ENCODE measurements at places on chromosomes 1 and 21. TPM values are rescaled to one million over a fixed set of nuclear protein-coding genes. Genes with fewer than 3 reads are reported as not detected.

RASSF5 gene
- 46.9 TPM for total RNA-seq

PTGS2 gene
- total RNA-seq = 1.5 TPM

IPP gene
- total RNA-seq = 16.6 TPM

UQCRHL gene
- 0.68 TPM for total RNA-seq

OR2L3 gene
- total RNA-seq = not detected

KCNC4 gene
- total RNA-seq = 14.4 TPM

NBPF26 gene
- total RNA-seq = 8.8 TPM

PLCH2 gene
- 0.65 TPM for total RNA-seq

WDR64 gene
- 0.11 TPM for total RNA-seq

FMOD gene
- 231 TPM for total RNA-seq

TPTE gene
- not detected for total RNA-seq

PGBD5 gene
- total RNA-seq = 2.9 TPM

KLHL21 gene
- 65.4 TPM for total RNA-seq

KCNJ9 gene
- total RNA-seq = 0.33 TPM

GRCh38 chr1:220432408-220432807 lies 95.5 kb upstream of the MARK1 start:
- DNase-seq = no peak

DNA sequence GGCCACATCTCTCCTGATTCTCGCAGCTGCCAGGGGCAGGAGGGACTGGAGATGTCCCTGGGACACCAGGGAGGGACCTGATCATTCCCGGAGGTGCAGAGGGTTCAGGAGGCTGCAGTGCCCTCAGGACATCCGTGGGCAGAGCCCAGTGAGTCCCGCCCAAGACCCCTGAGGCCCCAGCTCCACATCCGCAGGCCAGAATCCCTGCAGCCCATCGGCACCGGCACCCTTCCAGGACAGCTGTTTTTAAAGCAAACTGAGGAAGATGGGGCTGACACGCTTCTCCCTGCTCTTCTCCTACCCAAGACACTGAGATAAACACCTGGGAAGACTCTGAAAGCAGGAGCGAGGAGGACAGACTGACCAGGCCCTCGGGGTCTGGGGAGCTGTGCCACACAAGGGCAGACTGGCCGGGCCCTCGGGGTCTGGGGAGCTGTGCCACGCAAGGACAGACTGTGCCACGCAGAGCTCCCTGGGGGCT lies 25.5 kb downstream of the SLC19A1 start:
- DNase-seq = peak; percentile 11

- DNase-seq = no peak
Observed at GRCh38 chr21:25515484-25516405, 91.5 kb downstream of the MRPL39 start.

- no peak for DNase-seq
Observed at GRCh38 chr1:208939537-208940085, 643.9 kb upstream of the CAMK1G start.

GRCh38 chr1:178294654-178295053 lies 200.8 kb downstream of the RASAL2 start:
- DNase-seq = no peak

DNA sequence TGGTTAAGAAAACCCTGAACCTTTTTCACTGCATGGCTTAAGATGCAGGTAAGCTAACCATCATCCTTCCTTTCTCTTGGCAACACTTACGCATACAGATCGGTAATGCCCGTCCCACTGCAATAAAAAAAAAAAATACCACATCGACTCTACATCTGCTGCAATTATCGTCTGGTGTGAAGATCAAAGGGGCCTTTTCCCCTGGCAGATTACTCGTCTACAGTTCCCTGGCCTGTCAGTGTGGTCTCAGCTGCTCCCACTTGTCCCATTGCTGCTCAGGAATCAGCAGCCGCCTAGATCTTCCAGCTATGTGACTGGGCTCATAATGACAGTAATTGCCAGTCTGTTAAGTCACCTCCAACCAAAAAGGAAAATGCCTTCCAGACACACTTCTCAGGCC lies 133.1 kb downstream of the SETD4 start:
- no peak for DNase-seq

DNA sequence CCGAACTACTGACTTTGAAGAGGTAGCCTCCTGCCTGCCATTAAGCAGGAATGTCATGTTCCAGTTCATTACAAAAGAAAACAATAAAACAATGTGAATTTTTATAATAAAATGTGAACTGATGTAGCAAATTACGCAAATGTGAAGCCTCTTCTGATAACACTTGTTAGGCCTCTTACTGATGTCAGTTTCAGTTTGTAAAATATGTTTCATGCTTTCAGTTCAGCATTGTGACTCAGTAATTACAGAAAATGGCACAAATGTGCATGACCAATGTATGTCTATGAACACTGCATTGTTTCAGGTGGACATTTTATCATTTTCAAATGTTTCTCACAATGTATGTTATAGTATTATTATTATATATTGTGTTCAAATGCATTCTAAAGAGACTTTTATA lies 159.8 kb upstream of the SGIP1 start:
- no peak for DNase-seq

- DNase-seq = no peak
Observed at GRCh38 chr1:15231714-15232201, 15.3 kb upstream of the FHAD1 start.

- no peak for DNase-seq
Observed at GRCh38 chr1:183808296-183809027, 3.5 kb downstream of the RGL1 start.

DNA sequence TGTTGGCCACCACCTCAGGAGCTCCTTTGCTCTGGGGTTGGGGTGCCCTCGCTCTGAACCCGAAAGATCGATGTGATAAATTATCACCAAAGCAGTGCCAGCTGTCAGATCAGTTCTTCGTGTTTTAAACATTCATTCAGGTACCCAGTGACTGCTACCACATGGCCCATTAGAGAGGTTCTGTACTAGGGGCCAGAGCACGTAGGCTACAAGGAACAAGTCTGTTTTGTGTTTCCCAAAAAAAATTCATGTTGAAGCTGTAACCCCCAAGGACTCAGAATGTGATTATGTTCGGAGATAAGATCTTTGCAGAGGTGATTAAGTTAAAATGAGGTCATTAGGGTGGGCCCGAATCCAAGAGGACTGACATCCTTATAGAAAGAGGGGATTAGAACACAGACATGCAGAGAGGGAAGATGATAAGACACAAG lies 526.9 kb downstream of the NPHP4 start:
- no peak for DNase-seq

GRCh38 chr1:164743976-164744375 lies 185.0 kb downstream of the PBX1 start:
- no peak for DNase-seq

GRCh38 chr21:34619841-34620665 lies 5.1 kb upstream of the RCAN1 start:
- no peak for DNase-seq

- no peak for DNase-seq
Observed at GRCh38 chr1:186900539-186901237, 71.9 kb downstream of the PLA2G4A start.

- DNase-seq = no peak
Observed at GRCh38 chr1:25082216-25082899, 149.9 kb downstream of the SYF2 start.

DNA sequence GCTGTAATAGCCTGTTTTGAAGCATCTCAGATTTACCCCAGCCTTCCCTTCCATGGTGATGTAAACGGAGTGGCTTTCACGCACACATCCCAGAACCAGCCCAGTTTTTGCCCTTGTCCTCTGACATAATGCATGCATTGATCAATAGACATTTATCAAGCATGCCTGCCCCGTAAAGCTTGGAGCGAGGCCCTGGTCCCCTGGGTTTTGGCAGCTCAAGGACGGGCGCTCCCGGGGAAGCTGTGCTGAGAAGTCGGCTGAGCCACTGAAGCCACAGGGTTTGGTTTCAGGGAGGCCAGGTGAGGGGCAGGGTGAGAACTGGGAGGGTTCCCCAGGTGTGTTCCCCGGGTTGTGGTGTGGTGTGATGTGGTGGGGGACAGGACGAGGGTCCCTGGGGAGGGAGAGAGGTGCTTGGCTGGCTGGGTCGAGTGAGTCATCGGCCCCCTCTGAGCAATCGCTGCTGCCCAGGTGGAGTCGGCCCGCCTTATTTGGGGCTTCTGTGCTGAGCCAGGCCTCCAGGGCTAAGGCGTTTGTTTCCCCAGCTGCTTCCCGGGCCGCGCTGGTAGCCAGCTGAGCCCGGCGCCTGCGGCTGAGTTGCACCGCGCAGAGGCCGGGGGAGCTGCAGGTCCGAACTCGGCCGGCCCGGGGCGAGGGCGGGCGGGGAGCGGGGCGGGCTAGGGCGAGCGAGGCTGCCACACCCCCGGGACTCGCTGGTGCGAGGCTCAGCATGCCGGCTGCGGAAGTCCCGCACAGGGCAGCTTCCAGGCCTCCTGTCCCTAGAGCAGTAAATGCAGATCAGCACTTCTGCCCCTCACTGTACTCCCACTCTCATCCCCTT lies 23.6 kb downstream of the ATP2B4 start:
- peak; percentile 70 for DNase-seq

DNA sequence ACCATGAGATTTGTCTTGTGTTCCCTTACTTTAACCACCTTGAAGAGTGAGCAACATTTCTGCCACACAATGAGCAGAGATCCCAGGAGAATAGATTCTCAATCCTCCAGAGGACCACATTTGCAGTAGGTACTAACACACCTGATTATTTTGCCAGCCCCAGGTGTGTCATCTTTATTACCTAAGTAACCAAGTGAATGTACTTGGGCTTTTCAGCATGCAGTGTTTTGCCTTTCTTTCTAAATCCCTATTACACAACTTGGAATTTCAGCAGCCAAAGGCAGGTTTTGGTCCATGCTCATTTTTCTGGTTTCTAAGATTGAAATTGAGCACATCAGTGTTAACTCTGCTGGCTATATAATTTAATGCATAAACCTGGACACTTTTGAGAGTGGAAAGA lies 43.2 kb upstream of the ST6GALNAC5 start:
- DNase-seq = no peak

DNA sequence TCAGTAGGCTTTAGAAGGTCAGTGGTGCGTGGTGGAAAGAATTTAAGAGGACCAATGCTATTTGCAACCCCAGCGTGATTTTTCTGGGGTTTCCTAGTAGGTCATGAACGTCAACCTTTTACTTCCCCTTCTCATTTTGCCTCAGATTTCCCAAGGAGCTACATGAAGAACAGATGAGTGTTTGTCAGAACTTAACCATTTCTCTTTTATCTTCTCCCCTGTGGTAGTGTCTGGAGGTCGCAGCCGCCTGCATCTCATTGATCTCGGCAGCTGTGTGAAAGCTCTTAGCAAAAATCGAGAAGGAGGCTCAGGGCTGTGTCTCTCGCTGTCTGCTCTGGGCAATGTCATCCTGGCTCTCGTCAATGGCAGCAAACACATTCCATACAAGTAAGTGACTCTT lies 491.1 kb downstream of the KIF26B start:
- DNase-seq = no peak

Measured in adrenal gland (tissue), 19 donors.